Keratinocyte (primary cell): ENCODE measurements at places on chromosomes 3 and 15.

- DNase-seq, result peak; percentile 11
These were observed 399 bp downstream of the MYO9A start for GRCh38 chr15:72117486-72118016.

GRCh38 chr3:61637088-61638051 lies 76.0 kb downstream of the PTPRG start:
- DNase-seq, result no peak

- no peak for DNase-seq
These were observed 25.2 kb downstream of the RAB5A start for GRCh38 chr3:19972054-19972453.

- no peak for DNase-seq
These were observed 77.4 kb upstream of the PLCL2 start for GRCh38 chr3:16807391-16807790.

DNA sequence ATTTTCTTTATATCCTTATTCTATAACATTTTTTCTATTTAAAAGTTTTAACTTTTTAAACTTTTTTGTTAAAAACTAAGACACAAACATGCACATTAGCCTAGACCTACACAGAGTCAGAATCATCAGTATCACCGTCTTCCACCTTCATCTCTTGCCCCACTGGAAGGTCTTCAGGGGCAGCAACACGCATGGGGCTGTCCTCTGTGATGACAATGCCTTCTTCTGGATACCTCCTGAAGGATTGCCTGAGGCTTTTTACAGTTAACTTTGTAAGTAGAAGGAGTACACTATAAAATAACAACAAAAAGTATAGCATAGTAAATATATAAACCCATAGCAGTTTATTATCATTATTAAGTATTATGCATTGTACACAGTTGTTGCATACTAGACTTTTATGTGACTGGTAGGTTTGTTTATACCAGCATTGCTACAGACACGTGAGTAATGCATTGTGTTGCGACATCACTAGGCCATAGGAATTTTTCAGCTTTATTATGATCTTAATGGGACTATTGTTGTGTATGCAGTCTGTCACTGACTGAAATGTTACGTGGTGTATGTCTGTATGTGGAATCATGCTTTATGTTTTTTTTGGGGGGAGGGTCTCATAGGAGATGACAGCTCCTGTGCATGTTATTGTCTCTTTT lies 18.2 kb downstream of the ATP1B3 start:
- no peak for DNase-seq

- no peak for DNase-seq
These were observed 262.1 kb upstream of the TBL1XR1 start for GRCh38 chr3:177459401-177459800.

DNA sequence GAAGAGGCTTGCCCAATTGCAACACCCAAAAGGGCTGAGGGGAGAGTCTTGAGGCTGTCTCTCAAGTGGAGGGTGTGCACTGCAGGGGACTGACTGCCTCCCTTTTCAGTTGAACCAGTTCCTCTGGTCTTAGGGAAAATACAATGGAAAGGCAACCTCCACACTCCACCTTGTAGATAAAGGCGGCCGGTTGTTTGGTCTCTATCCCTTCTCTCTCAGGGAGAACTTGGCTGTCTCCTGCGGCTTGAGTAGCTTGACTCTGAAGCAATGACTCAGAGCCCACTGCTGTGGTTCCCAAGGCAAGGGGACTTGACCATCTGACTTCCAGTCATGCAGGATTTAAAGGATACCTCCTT lies 143.2 kb upstream of the UMPS start:
- no peak for DNase-seq

GRCh38 chr3:126544596-126545281 lies 14.0 kb downstream of the C3orf22 start:
- no peak for DNase-seq

DNA sequence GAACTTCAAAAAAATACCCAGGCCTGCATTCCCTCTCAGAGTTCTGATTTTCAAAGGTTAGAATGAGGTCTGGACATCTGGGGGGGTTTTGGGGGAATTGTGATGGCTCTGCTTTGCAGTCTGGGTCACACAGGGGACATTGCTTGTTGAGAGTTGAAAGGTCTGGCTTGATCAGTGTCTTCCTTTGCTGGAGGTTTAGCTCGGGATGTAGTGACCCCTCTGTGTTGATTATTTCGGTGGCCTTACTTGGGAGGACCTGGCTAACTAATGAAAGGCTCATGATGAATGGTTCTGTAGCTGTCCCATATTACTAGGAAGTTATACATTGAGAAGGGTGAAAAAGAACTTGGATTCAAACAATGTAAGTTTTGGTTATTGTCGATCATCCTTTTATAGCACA lies 23.7 kb downstream of the TPM1 start:
- DNase-seq, result no peak

DNA sequence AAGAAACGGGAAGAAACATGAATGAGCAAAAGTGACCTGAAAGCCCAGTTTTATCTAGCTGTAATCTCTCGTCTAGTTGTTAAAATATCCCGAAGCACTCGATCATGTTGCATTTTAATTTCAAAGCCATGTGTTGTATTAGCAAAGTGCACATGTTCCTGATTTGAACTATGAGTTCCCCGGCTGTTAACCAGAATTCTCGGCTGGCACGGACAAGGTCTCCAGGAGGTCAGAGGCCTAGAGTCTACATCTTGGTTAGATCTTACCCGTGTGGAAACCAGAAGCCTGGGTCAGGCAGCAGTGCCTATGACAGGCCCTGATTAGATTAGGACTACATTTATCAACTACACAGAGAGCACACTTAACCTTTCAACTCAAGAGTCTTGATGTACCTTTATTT lies 195.8 kb downstream of the CDIN1 start:
- DNase-seq, result no peak

DNA sequence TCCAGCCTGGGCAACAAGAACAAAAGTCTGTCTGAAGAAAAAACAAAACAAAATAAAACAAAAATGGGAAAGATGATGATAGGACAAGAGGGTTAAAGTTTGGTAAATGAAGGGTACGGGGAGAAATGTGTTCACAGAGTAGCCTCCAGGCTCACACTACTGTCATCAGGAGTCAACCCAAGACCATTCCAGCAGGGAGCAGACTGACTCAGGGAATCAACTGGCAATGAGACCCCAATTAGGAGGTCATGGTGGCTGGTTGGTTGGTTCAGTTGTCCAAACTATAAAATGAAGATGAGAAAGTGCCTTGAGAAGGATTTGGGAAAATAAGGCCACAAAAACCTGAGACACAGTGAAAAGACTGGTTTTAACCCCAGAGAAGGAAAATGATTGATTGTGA lies 51.8 kb downstream of the KLHL6 start:
- no peak for DNase-seq

GRCh38 chr3:41106691-41107090 lies 92.6 kb upstream of the CTNNB1 start:
- DNase-seq, result no peak

DNA sequence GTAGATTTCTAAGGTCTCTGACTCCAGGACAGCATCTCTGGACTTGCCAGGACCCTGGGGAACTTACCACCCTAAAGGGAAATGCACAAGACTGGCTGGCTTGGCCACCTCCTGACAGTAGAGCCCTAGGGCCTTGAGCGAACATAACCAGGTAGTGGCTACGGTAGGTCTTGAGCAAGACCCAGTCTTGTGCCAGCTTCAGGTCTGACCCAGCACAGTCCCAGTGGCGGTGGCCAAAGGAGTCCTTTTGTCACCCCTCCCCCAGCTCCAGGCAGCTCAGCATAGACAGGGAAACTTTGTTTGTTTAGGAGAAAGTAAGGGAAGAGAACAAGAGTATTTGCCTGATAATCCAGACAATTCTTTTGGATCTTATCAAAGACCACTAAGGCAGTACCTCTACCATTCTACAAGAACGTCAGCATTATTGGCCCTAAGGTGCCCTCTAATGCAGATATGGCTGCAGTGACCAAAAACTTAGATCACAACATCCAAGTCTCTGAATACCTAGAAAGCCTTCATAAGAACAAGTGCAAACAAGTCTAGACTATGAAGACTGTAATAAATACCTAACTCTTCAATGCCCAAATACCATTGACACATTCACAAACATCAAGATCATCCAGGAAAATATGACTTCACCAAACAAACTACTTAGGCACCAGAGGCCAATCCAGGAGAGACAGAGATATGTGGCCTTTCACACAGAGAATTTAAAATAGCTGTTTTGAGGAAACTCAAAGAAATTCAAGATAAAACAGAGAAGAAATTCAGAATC lies 38.7 kb upstream of the FBN1 start:
- no peak for DNase-seq

DNA sequence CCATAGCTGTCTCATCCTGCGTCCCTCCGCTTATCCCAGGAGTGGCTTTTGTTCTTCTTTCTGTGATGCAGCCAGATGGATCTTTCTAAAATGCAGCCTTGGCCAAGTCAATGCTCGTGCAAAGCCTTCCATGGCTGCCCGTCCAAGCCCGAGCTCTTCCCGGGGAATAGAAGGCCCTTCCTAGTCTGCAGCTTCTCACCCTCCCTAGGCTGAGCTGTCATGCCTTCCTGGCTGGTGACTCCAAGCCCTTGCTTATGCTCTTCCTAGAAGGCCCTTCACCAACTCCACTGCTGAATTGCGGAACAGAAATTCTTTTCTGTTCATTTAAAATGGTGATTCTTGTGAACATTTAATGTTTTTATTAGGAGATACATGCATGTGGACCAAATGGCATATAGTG lies 95.9 kb downstream of the SMAD6 start:
- DNase-seq, result no peak

DNA sequence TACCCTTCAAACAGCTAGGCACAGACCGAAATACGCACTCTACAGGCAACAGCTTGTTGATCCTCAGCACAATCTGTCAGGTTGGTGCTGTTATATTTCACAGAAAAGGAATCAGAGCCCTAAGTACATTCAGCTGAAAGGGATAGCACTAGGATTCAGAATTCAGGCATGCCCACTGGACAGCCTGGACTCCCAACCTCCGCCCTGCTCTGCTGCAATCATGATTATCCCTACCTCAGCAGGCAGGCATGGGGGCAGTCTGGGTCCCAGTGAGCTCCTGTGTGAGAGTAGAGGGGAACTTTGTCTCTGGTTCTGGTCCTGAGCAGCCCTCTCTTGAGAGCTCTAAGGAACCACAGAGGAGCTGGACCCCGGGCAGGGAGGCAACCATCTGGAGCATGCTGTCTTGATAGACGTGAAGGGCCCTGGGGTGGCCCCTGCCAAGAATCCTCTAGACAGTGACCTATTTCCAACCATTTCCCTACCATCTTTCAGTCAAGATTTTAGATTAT lies 23.4 kb upstream of the NOX5 start:
- DNase-seq, result no peak

DNA sequence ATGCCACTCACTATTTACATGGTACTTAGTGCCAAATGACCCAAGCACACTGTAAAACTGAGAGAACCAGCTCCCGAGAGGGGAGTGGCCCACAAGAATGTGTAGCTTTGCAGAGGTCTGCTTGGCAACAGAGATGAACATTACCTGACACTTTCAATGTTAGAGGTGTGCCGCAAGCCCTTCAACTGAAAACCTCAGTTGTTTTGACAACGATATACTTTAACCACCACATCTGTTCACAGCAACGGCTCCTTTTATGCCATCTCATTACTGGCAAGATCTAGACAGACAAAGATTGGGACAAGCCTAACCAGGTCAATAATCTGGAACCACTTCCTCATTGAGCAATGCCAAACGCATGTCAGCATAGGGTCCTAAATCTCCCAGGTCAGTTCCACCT lies 23.7 kb downstream of the NEK10 start:
- no peak for DNase-seq

- no peak for DNase-seq
These were observed 78.8 kb downstream of the PDCD6IP start for GRCh38 chr3:33877187-33877586.

- DNase-seq, result no peak
These were observed 14.1 kb downstream of the MYLK start for GRCh38 chr3:123870033-123870432.

DNA sequence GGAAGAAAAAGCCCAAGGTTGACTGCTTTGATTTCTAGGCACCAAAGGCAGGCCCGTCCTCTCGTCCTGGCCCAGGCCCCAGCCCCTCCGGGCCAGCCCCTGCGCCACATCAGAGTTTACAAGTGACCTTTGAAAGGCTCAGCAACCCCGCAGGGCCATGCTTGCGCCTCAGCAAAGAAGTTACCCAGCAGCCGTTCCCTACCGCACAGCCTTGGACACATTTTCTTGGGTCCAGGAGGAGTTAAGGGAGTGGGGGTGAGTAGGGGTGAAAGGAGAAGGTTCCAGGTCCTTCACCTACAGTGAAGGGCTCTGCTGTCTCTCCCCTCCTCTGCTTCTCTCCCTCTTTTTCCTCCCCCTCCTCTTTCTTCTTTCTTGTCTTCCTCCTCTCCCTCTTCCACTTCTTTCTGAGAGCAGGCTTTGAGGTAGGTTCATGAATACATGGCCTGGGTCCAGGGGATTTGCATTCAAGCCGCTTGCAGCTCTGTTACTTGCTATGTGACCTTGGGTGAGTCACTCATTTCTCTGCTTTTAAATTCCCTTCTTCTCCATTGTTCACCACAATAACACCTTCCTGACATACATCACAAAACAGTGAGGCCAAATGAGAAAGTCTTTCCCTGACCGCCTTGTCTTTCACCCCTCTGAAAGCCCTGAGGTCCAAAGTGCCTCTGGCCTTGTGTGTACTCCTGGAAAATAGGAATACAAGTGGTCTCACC lies 223.3 kb upstream of the TPRG1 start:
- peak; percentile 84 for DNase-seq

DNA sequence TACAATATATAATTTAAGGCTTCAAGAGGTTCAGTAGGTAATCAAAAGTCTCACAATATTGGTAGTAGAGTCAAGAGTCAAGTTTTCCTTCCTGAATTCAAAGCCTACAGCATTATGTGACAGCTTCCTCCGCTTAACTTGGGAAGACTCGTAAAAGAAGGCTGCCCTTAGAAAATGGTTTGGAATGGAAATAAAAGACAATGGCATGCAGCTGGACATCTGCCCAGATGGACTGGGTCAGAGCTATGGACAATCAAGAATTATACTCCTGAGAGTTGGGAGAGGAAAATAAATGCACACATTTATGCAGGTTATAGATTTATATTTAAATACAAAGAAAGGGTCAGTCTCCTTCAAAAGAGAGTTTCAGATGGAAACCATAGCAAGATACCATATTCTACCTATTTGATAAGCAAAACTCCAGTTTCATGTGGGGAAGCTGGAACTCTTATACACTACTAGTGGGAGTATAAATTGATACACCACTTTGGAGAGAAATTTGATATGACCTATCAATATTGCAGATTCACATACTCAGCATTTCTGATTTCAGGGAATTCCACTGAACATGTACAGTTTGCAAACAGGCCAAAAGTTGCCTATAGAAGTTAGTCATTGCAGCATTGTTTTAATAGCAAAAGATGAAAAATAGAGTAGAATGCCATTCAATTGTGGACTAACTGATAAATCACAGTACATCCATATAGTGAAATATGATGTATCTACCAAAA lies 6.1 kb downstream of the CRYBG3 start:
- DNase-seq, result no peak

GRCh38 chr3:68876112-68876713 lies 56.1 kb downstream of the TAFA4 start:
- DNase-seq, result peak; percentile 19

GRCh38 chr15:62369454-62369853 lies 204.4 kb upstream of the C2CD4B start:
- no peak for DNase-seq

- DNase-seq, result no peak
These were observed 55.7 kb downstream of the SYNPR start for GRCh38 chr3:63333815-63334214.

- DNase-seq, result no peak
These were observed 130.3 kb downstream of the SLCO3A1 start for GRCh38 chr15:91983729-91984340.
